ENCODE measurements at places on chromosomes 5 and 9.

DNA sequence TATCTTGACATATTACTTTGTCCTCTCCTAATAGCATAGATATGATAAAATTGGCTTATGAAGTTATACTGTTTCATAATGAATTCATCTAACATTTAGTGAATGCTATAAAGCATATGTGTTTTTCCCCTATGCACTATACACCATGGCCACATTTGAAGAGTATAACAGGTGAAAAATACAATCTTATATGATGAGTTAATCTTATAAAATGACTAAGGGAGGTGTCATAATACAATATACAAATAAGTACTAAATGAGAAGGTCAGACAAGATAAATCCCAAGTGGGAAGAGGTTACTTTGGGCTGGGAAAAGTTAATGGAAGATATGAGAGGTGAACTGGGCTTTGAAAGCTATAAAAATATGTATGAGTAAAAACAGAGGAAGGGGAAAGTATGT lies 174.4 kb downstream of the PCSK1 start:
- no peak for DNase-seq

DNA sequence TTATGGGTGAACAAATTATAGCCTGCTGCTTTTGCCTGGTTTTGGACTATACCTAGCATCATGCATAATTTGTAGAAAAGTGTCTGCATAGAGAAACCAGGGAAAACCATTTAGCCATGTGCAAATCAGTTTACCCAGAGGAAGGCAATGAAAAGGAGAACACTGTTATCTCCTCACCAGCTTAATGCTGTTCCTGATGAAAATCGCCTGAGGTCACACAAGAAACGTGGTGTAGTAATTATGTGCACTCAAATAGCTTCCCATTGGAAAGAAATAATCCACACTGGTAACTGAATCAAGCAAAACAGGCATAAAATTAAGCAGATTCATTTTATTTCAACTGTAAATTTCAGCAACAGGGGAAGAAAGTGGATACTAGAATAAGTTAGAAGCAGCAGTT lies 51.7 kb upstream of the FAM240B start:
- DNase-seq, result no peak

DNA sequence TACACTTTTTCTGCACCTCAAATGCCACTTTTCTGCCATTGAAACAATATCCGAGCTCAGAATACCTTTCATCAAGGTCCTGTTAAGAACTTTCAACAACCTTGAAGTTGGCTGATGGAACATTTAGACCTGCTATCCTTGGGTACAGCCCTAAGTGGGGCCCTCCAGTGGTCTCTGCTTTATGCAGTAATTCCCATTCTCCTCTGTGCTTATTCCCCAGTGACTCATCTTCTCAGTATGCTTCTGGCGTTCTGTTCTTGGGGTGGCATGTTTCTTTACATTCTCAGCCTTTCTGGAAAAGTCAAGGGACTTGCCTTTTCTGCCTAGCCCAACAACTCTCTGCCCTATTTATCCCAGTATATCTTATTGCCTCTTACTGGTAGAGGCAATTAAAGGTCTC lies 7.1 kb downstream of the ANP32B start:
- DNase-seq, result no peak

- peak; percentile 95 for DNase-seq
Measured at GRCh38 chr9:3525836-3526164, at the start of gene RFX3. TSS of gene RFX3 (minus strand) at chr9:3526001. CDS start at chr9:3395588, 130,413 bp downstream.

DNA sequence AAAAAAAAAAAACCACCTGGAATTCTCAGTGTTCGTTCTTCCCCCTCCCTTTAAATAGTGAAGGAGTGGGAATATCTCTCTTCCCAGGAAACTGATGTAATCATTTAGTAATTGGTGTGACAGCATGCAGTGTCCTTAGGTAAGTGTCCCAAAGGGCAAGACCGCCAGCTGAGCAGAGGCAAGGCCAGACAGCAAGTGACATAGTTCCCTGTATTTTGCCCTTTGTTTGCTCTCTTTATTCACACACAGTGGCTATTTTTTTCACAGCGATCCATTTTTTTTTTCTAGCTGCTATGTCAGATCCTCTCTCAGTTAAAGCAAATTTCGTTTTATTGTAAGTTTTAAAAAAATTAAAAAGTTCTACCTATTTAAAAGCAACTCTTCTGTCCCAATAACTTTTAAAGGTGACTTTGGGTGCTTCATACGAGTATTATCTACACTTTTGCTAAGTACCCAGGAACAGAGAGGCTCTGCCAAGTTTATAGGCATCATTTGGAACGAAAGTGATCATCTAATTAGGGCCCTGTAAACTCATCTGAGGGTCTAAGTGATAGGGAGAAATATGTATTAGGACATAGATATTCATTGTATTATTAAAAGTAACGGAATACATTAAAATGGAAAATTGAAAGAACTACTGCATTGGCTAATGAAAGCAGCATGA lies 98.2 kb upstream of the ALDH1A1 start:
- DNase-seq, result no peak

- no peak for DNase-seq
Measured at GRCh38 chr9:35488021-35488420, 1.9 kb upstream of the RUSC2 start.

GRCh38 chr9:7137040-7137439 lies 379.3 kb downstream of the KDM4C start:
- no peak for DNase-seq

- no peak for DNase-seq
Measured at GRCh38 chr5:88269222-88269771, 652 bp upstream of the TMEM161B start.

- no peak for DNase-seq
Measured at GRCh38 chr5:4639946-4640345, 500.2 kb upstream of the ADAMTS16 start.

GRCh38 chr9:124297551-124297901 lies 39.8 kb downstream of the NEK6 start:
- DNase-seq, result no peak

GRCh38 chr5:107368615-107369014 lies 302.1 kb downstream of the EFNA5 start:
- no peak for DNase-seq

GRCh38 chr9:121929893-121930875 lies 162.9 kb downstream of the TTLL11 start:
- DNase-seq, result no peak

- no peak for DNase-seq
Measured at GRCh38 chr5:143758750-143759149, 53.2 kb upstream of the HMHB1 start.

- no peak for DNase-seq
Measured at GRCh38 chr9:120758544-120758943, 34.7 kb downstream of the FBXW2 start.

- DNase-seq, result no peak
Measured at GRCh38 chr9:129497005-129497812, 123.7 kb downstream of the C9orf50 start.

DNA sequence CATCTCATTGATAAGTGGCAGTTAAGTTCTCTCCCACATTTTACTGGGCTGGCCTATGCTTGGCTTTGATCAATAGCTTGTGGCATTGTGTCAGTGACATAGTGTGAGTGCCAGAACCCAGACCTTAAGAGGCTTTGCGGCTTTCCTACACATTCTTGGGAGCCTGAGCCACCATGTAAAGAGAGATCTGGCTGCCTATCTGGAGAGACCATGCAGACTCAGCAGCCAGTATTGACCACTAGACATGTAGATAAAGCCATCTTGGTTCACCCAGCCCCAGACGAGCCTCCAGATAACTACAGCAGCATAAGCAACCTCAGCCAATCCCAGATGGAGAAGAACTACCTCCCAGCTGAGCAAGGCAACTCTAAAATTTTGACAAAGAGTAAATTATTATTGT lies 28.6 kb downstream of the C9orf153 start:
- DNase-seq, result no peak

DNA sequence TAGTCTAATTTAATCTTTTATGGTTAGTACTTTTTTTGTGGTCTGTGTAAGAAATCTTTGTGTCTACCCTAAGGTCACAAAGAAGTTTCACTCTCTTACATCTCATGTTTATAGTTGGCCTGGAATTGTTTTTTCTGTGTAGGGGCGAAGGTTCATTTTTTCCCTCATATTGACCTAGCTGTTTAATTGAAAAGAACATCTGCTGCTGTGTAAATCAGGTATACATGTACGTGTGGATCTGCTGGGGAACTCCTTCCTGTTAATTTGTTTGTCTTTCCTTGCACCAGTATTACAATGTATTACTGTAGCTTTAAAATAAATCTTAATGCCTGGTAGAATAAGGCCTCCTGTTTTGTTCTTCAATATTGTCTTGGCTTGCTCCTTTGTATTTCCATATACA lies 37.8 kb downstream of the EXOSC2 start:
- DNase-seq, result no peak

DNA sequence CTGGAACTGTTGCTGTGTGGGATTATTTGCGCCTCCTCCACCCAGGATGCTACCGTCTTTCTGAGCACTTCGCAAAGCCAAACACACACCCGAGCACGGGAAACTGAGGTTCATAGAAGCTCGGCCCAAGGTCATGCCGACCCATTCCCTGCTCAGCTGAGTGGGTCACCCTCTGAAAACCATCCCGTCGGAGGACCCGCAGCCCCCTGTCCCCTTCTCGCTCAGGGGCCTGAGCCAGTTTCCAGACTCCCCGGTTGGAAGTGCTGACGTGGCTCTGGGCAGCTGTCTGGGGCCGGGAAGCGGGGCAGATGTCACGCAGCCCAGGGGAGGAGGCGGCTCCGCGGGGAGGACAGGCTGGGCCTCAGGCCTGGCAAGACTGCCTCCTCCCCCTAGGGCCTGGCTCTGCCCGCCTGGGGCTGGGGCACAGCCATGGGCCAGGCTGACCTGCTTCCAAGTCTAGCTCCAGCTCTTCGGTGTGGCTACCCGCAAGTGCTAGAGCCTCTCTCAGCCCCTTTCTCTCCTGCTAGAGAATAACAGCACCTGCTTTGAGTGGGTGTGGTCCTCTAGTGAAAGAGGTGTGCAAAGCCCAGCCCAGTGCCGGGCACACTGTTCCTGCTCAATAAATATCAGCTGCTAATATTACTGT lies 9.9 kb upstream of the CXXC5 start:
- no peak for DNase-seq

DNA sequence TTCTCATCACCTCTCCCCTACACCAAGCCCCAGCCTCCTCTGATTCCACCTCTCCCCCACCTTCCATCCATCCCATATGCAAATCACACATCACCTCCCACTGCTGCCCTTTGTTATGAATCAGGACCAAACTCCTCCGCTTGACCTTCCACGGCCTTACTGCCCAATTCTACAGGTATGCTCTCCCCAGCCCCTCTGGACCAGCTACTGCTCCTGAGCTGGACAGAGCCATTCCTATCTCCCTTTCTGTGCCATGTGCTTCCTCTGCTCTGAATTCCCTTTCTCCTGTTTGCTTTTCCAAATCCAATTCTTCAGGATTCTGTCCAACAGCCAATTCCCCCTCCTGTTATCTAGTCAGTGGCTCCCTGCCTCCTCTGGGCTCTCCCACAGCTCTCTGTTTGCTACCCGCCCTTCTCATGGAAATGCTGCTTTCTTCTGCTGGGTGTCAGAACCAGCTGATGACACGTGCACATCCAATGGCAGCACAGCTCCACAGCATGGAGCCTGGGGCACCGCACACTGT lies 8.3 kb downstream of the FABP6 start:
- DNase-seq, result no peak

Data from CD4-positive, alpha-beta T cell treated with Interleukin-12 subunit alpha and Interleukin-12 subunit beta, for 1 hour (primary cell).